ENCODE measurements at places on chromosomes 7 and 10.

GRCh38 chr10:86684331-86685097 is 16.2 kb downstream of the LDB3 start:
- peak; percentile 75 for DNase-seq

DNA sequence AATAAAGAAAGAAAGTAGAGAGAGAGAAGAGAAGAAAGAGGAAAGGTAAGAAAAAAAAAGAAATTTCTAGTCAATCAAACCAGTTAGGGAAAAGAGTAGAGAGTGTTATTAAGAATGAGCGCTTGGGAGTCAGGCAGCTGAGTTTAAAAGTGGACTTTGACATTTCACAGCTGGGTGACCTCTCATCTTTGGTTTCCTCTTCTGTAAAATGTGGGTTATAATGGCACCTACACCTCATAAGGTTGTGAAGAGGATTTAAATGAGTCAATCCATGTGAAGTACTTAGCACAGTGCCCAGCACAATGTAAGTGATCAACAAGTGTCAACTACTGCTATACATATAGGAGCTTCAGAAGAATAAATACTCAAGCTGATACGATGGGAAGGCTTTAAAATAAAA is 12.2 kb downstream of the HOXA1 start:
- no peak for DNase-seq

- DNase-seq, result no peak
These were observed 94.4 kb downstream of the MAPK8 start for GRCh38 chr10:48400850-48401220.

DNA sequence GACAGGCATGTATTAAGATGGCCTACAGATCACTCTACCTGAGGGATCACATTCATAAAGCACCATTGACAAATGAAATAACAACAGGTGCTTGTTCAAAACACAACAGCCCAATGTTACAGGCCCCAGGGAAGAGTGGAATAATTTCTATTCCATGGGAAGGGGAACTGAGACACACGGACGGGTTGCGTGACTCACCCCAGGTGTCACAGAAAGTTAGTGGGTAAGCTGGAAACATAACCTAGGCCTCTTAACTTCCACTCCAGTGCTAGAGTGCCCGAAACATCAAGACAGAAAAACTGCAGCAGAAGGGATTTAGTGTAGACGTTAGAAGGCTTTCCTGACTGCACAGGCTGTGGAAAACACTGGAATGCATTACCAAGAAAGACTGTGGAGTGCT is 48.3 kb downstream of the SLC37A3 start:
- no peak for DNase-seq

DNA sequence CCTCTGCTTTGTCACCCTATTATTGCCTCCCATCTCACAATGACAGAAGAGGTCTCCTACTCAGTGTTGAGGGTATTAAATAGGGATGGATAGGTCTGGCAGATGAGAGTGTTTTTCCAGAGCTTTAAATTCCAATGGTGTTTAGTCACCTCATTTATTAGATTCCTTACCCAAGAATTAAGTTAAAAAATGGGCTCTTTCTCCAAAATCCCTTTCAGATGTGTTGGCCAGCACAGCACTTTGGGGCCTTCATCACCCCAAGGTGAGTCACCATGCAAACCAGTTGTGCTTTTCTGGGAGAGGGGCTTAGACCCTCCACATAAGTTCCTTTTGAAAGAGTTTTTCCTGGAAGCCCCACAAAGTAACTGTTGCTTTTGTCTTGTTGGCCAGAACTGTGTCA is 78.4 kb downstream of the CYP26A1 start:
- DNase-seq, result no peak

- no peak for DNase-seq
These were observed 438.9 kb downstream of the ARL4A start for GRCh38 chr7:13126347-13126746.

GRCh38 chr7:27453702-27454405 is 208.8 kb downstream of the HIBADH start:
- DNase-seq, result no peak

DNA sequence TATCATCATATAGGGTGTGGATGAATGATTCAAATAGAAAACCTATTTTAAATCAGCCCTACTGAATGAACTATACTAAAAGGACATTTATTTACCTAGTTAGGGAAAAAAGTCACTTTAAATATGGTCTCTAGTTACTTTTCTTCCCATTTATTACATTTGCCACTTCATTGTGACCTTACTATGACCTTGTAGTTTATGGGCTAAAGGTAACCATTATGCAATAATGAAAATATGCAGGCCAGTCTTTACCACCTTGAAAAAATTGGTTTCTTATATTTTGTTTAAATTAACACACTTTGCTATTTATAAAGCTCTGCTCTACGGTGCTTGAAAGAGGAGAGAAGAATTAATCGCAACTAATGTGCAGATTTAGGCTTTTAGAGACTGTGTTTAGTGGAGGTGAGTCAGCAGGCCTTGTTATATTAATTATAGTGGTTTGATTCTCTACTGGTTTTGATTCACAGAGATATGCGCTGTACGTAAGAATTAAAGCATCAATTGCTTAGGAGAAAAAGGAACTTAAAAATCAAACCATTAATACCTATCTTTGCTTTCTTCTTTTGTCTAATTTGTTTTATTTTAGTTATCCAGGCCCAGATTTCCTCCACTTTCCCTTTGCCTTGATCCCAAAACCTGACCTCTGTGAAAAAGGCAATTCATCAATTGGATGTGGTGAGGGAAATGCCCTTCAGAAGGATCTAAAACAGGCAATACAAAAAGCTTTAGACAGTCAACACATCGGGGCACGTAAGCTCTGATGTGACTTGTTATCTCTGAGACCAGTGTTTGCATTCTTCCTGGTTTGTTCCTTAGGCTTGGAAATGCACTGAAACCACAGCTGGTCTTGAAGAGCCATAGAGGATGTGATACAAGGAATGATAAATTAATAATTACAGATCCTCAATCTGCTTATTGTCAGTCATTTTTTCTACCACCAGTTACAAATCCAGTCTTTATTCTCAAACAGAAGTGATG is 141.2 kb upstream of the HDAC9 start:
- DNase-seq, result no peak

- DNase-seq, result no peak
These were observed 8.3 kb upstream of the BCL7B start for GRCh38 chr7:73565675-73566340.

GRCh38 chr7:51303142-51303525 is 13.5 kb downstream of the COBL start:
- DNase-seq, result no peak

DNA sequence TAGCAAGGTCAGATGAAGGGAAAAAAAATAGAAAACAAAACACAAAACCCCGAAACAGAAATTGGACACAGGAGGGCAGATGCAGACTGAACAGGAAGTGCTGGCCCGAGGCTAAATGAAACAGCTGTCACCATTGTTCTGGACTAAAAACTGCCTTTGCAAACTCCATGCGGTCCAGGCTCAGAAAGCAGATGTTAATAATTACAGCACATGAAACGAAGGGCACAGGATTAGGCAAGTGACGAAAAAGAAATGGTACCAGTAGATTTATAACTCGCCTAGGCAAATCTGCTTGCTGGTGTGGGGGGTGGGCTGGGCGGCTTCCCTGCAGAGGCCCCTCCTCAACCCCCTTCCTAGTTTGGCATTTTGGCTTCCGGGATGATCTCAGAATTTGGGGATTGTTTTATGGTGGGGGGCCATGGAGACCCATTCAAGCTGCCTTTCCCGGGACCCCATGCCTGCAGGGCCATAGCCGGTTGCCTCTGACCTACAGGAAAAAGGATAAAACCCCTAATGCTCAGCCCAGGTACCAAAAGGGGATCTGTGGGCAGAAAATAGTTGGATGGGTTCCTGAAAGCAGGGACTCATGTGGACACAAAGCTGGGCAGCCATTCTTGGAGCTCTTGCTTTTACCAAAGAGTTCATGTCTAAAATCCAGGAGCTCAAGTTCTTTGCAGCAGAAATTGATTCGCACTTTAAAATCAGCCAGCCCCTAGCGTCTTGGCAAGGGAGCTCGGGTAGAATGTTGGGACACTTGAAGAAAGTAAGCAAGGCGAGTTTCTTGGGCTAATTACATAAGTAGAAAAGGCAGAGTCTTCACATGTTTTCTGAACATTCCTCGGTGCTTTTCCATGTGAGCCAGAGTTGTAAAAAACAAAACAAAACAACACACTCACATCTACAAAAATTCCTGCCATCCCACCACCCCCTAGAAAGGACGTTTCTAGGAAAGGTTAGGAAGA is 39.0 kb upstream of the EMX2 start:
- DNase-seq, result no peak

- no peak for DNase-seq
These were observed 148.6 kb upstream of the FAM3C start for GRCh38 chr7:121544726-121545125.

DNA sequence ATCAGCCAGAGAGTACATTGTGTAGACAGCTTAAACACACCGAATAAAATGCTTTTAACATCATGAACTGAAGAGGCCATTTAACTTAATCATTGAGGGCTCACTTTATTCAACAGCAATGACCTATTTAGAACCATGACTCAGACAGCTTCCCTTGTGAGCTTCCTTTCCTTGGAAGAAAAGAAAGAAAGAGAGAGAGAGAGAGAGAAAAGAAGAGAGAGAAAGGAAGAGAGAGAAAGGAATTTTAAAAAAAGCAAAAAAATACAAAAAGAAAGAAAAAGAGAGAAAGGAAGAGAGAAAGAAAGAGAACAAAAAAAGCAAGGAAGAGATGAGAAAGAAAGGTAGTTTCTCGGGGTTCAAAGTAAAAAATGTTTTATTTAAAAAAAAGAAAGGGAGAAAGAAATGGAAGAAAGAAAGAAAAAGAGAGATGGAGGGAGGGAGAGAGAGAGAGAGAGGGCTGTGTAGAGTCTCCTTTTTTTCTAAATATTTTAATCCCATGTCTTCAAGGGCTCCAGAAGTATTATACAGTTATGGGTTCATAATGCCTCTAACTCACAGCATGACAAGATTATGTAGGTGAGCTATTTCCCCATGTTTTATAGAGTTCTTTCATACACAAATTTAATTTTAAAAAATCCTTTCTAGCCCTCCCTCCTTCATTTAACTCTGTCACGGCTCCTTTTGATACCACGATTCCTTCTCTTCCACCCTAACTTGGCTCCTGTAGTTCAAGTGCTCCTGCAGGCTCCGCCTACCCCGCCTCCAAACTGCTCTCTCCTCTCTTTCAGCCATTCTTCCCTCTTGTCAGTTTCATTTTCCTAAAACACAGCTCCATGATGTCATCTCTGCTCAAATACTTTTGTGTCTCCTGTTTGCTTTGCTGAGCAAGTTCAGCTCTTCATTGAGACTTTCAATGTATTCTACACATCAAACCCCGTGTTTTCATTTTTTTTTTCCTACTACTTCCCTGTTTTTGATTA is 85.5 kb downstream of the PRTFDC1 start:
- no peak for DNase-seq

- DNase-seq, result no peak
These were observed 6.7 kb downstream of the KIAA1217 start for GRCh38 chr10:24215603-24216002.

GRCh38 chr7:99272476-99273045 is at the start of gene MYH16:
Gene MYH16, plus strand, starts transcription at chr7:99272839.
- DNase-seq, result no peak

DNA sequence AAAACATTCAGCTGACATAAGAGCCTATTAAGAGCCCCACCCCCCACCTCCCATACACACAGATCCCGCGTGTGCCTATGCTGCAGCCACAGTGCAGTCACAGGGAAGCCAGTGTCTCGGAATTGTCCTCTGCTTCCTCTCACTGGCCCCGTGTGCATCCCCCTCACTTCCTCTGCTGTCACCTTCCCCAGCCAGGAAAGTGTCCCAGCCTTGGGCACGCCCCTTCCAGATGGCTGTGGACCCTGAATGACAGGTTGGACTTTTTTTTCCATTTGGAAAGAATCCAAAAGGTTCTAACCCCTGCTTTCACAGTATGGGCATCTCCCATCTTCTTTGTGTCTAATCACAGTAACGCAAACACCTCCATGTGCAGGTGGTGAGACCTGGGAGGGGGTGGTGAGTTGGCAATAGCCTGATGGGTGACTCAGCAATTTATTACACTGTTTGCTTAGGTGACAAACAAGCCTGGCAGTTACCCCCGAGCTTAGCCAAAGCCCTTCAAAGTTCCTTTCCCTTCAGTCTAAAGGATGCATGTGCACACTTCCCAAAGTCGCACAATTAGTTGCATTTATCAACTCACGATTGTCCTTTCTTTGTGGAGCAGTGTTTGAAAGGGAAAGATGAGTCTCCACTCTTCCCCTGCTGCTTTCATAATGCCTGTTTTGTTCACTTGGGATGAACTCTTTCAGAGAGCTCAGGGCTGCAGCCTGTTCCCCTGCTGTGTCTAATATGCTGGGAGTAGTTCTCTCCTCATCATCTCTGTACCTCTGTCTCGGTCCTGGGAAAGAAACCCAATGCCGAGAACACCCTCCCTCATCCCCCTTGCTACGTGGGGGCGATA is 67.5 kb upstream of the EFCAB10 start:
- no peak for DNase-seq

GRCh38 chr7:121521711-121522400 is 125.7 kb upstream of the FAM3C start:
- no peak for DNase-seq

DNA sequence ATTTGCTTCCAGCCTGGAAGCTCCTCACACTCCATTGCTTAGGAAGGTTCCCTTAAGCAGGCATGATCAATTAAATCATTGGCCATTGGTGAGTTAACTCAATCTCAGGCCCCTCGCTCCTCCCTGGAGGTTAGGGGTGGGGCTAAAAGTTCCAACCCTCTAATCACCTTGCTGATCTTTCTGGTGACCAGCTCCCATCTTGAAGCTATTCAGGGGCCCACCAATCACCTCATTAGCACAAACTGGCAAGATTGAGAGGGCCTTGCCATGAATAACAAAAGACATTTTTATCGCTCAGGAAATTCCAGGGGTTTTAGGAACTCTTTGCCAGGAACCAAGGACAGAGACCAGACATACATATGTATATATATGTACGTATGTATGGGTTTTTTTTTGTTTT is 58.4 kb downstream of the AGK start:
- peak; percentile 31 for DNase-seq

GRCh38 chr10:93269281-93269680 is 195.6 kb downstream of the CYP26A1 start:
- no peak for DNase-seq

DNA sequence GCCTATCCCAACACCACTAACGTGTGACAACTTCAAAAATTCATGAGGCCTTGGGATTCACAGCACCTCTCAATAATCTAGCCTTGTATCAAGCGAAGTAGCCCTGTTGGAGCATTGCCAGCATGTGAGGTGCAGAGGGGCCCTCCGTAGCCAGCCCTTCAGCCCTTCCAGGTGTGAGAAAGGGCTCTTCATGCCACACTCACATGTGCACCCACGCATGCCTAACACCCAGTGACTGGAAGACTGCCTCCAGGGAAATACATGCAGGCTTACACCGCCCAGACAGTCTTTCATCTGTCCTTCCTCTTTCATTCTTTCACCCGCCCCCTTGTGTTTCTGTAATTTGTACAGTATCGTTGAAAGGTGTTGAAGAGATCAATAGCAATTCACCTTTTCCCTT is 26.1 kb downstream of the LRRC4 start:
- DNase-seq, result no peak

GRCh38 chr10:59314268-59314667 is 48.1 kb downstream of the FAM13C start:
- no peak for DNase-seq

DNA sequence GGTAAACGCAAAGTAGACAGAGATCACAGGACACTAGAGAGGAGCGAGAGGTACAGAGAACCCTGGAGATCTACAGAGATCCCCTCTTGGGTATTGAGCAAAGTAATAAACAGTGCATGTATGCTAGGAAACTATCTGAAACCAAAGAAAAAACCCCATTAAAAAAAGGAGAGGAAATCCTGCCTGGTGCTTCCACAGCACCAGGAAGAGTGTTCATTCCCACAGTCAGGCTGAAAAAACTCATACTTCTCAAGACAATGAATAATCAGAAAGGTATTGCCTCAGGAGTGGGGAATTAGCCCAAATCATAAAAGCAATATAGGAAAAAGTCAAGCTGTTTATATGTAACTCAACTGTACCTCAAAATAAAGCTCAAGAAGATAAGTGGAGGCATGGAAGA is 59.1 kb downstream of the ANKRD26 start:
- DNase-seq, result no peak

Data from iPS-NIHi11 (cell line).